Activated T-cell treated with anti-CD3 and anti-CD28 coated beads, Interleukin-2, amount 50 U/mL, for 48 hours (primary cell): ENCODE measurements at places on chromosomes 2 and 18.

- no peak for DNase-seq
Measured at GRCh38 chr18:6666012-6666685, 63.4 kb upstream of the ARHGAP28 start.

GRCh38 chr2:168907940-168908662, 7.0 kb downstream of the G6PC2 start:
- no peak for DNase-seq

- DNase-seq = no peak
Measured at GRCh38 chr2:233184669-233185068, 66.8 kb upstream of the ATG16L1 start.

- DNase-seq = no peak
Measured at GRCh38 chr2:48713647-48714046, 41.9 kb downstream of the LHCGR start.

- DNase-seq = peak; percentile 57
Measured at GRCh38 chr2:231929961-231930592, 3.9 kb upstream of the NPPC start.

DNA sequence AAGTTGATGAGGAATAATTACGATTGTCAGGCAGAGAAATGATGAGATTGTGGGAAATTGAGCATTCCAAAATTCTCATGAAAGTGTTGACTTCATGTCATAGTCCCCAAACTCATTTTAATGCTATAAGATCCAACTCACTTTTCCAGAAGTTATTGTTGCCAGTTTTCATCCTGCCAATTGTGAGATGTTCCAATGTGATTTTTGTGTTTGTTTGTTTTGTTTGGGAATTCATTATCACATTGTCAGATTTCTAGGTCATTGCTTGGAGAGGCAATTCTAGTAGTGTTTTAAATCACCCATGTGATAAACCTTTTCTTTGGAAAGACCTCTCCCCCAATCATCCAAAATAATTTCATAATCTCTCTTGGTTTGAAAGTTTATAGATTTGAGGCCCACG, 86.0 kb upstream of the ACVR2A start:
- DNase-seq = no peak

DNA sequence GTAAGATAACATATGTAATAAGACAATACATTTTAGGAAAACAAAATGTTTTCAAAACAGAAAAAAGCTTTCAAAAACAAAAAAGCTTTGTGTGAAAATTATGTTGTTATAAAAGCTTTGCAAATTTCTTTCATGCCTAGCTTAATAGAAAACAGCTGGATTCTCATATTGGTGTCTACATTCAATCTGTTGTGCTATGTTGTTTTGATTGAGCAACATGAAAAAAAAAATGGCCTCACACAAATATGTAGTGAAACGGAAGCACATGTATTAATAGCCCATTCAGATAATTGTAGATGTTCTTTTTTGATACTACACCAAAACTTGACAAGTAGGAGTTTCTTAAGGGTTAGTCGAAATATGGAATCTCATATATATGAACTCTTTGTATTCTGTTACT, 197.5 kb downstream of the ZEB2 start:
- DNase-seq = no peak

GRCh38 chr18:38052879-38053590, 487.4 kb upstream of the CELF4 start:
- no peak for DNase-seq

DNA sequence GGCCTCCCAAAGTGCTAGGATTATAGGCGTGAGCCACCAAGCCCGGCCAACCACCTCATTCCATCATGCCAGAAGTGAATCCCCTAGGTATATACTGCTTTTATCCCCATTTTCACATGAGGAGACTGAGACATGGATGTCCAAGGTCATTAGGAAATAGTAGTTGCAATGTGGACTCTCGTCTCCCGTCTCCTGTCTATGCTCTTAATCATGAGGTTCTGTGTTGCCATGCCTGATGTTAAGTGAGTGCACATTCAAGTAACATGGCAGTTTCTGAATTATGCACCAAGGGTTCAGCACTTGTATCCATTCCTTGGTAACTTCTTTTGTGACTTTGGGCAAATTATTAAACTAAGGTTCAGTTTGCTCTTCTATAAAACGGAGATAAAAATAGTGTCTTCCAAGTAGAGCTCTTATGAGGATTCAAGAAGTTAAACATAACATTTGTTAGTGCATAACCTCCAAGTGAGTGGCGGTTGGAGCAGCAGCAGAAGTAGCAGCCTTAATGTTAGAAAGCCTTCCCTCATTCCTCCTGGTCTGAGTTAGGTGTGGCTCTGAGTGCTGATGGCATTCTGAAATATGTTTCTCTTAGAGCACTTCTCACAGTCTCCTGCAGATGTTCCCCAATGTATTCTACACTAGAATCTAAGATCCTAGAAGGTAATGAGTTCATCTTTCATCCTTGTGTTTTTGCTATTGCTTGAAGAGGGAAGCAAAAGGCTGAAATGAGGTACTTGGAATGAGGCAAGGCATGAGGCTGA, 21.9 kb downstream of the SOCS6 start:
- no peak for DNase-seq

GRCh38 chr2:221458578-221458977, 113.5 kb downstream of the EPHA4 start:
- no peak for DNase-seq

GRCh38 chr2:148719195-148719749, 74.7 kb downstream of the EPC2 start:
- DNase-seq = no peak

DNA sequence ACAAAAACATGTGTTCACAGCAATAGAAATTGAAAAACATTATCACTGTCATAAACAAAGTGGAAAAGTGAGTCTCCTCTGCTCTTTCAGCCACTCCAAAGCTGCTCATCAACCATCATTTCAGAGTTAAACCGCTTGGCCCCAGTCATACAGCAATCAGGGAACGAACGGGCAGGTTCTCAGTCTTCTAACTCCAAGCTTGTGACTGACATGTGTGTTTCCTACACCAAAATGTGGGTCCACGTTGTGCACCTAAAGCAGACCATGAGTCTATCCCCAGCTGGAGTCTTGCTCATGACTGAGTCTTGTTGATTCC, 582.6 kb upstream of the ID2 start:
- no peak for DNase-seq

- peak; percentile 44 for DNase-seq
Measured at GRCh38 chr2:44392338-44392943, 30.7 kb downstream of the CAMKMT start.
